Stimulated activated CD4-positive, alpha-beta T cell treated with anti-CD3 and anti-CD28 coated beads, Interleukin-2, amount 100 ng/mL, for 24 hours (primary cell): ENCODE measurements at places on chromosomes 6 and 20.

GRCh38 chr20:25369529-25369928, 21.1 kb downstream of the ABHD12 start:
- DNase-seq = no peak

DNA sequence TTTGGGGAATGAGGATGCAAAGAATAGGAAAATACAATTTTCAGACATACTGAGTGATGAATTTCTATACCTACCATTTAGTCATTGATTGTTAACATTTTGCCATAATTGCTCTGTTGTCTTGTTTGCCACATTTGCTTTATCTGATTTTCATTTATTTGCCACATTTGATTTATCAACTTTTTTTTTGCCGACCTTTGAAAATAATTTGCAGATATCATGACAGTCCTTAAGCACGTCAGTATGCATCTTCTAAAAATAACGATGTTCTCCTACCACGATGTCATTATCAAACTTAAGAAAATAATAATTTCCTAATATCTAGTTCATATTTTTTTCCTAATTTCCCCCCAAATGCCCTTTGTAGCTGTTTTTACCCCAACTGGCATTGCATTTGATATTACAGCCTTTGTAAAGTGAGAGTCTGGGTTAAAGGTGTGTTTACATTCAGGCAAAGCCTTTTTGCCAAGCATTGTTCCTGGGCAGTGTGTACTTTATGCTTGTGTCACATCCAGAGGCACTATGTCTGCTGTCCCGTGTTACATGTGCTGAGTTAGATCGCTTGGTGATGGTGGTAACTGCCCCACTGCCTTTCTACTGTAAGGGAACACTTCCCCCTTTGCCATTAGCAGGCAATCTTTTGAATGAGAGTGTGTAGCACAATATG, 26.4 kb downstream of the SEC23B start:
- no peak for DNase-seq

DNA sequence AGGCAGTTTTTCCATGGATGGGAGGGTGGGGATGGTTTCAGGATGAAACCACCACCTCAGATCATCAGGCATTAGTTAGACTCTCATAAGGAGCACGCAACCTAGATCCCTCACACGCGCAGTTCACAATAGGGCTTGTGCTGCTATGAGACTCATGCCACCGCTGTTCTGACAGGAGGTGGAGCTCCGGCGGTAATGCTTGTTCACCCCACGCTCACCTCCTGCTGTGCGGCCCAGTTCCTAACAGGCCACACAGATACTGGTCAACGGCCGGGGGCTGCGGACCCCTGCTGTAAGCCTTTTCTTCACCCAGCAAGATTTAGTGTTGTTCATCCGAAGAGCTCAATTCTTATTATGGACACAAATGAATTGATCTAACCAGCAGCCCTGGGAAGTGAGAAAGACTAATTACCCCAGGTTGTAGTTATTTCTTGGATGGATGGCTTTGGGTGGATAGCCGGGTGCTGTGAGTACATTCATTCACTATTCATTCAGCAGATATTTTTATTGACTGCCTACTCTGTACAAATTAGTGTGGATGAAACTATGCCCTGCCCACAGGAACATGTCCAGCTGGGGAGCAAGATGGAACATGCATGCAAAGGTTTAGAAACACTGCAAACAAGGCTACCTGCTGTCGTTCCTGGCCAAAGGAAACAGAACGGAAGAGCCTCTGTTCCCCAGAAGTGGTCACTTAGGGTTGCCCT, 57.2 kb downstream of the RIOK1 start:
- DNase-seq = no peak

DNA sequence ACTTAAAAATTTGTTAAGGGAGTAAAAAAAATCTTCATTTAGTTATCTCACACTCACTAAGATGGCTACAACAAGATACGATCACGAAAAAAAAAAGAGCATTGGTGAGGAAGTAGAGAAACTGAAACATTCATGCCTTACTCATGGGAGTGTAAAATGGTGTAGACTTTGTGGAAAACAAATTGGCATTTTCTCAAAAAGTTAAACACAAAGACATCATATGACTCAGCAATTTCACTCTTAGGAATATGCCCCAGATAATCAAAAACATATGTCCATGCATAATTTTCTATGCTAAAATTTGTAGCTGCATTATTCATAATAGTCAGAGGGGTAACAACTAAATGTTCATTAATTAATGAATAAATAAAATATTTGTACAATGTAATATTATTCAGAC, 120.9 kb upstream of the IRAK1BP1 start:
- no peak for DNase-seq

DNA sequence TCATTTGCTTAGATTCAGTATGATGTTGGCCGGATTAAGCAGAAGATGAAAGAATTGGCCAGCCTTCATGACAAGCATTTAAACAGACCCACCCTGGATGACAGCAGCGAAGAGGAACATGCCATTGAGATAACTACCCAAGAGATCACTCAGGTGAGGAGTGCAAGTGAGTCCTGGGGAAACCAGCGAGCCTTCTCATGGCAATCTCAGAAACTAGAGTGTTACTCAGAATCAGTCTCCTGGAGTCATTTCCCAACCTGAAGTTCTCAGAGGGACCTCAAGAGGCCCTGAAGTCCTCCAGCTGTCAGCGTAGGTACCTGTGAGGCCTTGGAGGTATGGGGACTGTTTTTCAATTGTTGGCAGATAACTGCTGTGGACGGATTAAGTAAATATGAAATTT, 16.9 kb downstream of the STX16 start:
- no peak for DNase-seq

- peak; percentile 68 for DNase-seq
These were observed 53.5 kb upstream of the BTN3A2 start for GRCh38 chr6:26311385-26312095.

DNA sequence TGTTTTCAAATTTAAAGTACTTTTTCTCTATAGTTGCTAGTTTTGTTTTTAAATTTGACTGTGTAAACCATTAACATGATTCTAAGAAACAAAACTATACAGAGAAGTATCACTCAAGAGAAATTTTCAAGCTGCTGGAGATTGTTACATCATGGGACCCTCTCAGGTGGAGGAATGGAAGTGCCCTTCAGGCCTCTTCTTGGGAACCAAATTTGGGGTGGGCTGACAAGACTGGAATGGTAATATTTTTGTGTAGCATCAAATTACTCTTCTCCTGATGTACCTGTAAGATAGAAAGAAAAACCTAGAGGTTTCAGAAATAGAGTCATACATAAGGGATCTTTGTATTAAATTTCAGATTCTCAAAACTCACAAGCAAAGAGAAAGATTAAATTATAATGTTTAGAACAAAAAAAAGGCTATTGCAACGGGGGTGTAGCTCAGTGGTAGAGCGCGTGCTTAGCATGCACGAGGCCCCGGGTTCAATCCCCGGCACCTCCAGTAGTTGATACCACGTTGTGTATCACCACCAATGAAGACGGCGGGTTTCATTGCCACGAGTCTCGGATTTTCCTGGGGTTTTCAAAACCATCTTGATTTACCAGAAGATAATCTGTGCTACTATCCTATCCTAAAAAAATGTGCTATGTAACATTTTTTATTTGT, 193.7 kb downstream of the GPX5 start:
- peak; percentile 66 for DNase-seq

DNA sequence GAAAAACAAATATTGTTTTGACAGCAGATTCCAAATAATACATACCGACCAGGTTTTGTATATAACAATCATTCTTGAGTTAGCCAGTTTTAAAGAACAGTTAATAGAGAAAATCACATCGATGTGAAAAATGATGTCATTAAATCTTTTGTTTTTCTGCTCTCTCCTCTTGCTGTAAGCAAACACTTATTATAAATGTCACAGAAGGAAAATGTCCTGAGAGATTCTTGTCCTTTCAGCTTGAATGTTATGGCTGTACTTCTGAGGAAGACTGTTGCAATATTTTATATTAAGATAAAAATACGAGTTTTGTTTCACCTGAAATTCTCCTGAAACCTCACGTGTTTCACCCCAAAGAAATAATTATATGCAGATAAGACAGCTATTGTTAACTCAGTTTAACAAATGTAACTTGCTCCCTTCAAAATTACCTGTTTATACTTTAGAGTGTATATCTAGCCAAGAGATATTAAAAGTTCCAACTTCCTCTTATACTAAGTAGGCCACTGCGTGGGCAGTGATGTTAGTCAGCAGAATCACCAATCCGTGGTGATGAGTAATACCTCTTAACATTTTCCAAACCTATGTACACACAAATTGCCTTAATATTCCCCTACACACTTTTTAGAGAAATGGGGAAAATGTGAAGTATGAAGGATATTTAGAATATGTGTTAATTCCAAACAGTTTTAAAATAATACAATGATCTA, 1111.4 kb upstream of the CITED2 start:
- peak; percentile 5 for DNase-seq

- DNase-seq = no peak
These were observed 325.2 kb upstream of the NT5E start for GRCh38 chr6:85124472-85125354.

DNA sequence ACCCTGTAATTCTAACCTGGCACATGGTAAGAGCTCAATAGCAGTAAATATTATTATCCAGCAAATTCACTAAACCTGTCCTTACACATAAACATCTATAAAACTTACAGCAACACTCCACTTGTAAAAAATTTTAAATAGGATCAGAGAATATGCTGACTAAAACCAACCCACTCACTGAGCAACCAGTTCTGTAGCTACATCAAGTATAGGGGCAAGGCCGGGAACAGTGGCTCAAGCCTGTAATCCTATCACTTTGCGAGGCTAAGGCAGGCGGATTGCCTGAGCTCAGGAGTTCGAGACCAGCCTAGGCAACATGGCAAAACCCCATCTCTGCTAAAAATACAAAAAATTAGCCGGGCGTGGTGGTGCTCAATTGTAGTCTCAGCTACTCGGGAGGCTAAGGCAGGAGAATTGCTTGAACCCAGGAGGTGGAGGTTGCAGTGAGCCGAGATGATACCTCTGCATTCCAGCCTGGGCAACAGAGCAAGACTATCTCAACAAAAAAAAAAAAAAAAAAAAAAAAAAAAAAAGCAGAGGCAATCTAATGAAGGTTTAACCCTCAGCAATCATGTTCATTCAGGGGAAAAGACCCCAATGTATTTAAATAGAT, 6.8 kb downstream of the STAU1 start:
- DNase-seq = no peak

GRCh38 chr6:168035661-168036545, 38.4 kb downstream of the KIF25 start:
- DNase-seq = no peak

DNA sequence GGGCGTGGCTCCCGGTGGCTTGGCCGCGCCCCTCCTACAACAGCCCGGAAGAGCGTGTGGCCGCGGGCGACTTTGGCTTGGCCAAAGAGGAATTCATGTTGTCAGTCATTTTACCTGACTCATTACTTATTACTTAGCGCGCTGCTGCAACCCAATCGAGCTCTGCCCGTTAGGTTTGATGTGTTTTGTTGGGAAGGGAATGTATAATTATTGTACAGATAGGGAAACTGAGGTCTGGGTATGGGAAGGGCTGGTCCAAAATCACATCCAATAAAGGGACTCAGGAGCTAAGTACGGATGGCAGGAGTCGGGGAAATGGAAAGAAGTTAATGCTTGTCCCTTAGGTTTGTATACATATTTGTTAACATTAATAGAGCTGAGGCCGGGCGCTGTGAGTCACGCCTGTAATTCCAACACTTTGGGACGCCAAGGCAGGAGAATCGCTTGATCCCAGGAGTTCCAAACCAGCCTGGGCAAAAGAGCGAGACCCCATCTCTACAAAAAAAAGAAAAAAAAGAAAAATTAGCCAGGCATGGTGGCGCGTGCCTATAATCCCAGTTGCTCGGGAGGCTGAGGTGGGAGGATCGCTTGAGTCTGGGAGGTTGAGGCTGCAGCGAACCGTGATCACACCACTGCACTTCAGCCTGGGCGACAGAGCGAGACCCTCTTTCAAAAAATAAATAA, 639 bp upstream of the ZNF335 start:
- no peak for DNase-seq

DNA sequence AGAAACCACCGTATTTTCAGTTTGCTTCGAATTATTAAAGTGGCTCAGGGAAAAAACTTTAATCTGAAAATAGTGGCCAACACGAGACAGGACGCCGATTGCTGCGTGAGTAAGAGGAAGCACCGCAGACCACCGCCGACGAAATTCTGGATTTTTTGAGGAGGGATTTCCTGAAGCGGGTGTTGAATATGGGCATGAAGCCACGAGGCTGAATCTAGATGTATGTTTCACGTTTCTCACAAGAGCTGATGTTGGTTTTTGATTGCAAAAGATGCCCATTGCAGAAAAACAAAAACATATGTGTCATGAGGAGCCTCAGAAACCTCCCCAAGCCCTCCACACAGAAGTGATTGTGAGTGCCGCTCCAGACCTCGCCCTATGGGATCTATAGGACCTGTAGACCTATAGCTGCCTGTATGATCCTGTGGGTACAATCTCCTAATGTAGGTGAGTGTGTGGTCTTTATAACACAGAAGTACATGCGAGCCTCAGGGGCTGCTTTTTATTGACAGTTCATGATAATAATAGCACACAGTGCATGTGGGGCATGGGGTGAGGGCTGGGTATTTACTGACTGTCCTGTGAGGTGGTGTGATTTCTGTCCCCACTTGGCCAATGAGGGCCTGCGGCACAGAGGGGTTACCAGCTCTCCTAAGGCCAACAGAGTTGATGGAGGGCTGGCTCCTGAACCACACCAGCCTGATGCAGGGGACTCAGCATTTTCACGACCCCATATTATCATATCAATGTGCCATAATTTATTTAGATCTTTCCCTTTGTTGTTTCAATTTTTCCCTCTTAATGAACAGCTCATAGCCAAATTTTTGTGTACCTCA, 243.9 kb downstream of the DLL1 start:
- DNase-seq = no peak
